ENCODE measurements at places on chromosomes 5 and 9.

GRCh38 chr5:113172231-113172826, 195.7 kb downstream of the DCP2 start:
- DNase-seq, result no peak

DNA sequence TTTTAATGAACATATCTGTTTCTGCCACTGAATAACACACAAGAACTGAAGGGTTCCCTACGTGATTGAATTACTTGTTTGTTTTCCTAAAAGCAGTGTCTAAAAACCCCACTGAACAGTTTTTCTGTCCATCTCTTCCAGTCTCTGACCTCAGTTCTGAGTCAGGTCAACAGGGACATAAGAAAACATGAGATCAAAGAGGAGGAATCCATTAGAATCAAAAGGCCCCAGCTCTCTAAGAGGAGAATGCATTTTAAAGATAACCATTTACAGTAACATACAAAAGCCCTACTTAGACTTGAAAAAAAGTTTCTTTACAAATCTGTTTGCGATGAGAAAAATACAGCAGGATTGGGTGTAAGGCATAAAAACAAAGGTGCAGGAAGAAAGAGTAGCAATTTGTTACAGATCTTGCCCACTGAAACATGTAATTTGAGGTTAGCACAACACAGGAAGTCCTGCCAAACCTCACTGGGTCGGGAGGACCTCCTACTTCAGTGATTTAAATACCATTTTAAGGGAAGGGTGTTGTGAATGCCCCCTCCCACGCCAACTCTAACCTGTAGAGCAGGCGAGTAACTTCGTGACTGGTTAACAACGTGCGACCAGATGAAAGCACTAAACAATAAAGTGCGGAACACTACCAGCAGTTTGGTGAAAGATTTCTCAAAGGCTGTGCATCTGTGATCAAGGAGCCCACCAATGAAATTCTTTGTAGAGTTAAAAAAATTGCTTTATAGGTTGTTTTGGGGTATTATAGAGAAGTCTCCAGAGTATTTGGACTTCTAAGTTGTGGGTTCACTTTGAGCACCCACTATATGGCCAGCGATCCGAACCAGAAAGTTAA, 1.3 kb downstream of the QSOX2 start:
- no peak for DNase-seq

GRCh38 chr9:136671646-136672430, 9.1 kb downstream of the EGFL7 start:
- no peak for DNase-seq

DNA sequence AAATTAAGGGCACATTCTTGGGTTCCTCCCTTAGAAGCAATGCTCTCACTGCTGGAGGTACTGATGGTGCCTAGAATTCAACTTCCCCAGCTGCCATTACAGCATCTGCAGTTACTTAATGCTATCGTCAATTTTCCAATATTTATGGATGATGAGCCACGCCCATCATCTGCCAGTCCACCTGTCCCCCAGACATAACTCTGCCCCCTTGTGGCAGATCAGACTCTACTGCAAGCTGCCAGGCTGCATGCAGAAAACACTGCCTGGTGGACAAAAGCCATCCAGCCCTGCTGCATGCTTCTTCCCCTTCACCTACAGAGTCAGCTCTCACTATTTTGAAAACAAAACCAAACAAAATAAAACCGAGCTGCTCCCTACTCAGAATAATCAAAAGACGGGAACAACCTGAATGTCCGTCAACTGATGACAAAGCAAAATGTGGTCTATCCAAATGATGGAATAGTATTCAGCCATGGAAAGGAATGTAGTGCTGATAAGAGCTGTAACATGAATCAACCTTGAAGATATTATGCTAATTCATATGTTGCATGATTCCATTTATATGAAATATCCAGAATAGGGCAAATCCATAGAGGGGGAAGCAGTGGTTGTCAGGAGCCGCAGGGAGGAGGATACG, 66.4 kb downstream of the RETREG1 start:
- DNase-seq, result peak; percentile 39

- no peak for DNase-seq
These were observed 221.6 kb downstream of the MAT2B start for GRCh38 chr5:163727028-163727427.

GRCh38 chr9:102355982-102356381, 617.5 kb upstream of the GRIN3A start:
- DNase-seq, result no peak

DNA sequence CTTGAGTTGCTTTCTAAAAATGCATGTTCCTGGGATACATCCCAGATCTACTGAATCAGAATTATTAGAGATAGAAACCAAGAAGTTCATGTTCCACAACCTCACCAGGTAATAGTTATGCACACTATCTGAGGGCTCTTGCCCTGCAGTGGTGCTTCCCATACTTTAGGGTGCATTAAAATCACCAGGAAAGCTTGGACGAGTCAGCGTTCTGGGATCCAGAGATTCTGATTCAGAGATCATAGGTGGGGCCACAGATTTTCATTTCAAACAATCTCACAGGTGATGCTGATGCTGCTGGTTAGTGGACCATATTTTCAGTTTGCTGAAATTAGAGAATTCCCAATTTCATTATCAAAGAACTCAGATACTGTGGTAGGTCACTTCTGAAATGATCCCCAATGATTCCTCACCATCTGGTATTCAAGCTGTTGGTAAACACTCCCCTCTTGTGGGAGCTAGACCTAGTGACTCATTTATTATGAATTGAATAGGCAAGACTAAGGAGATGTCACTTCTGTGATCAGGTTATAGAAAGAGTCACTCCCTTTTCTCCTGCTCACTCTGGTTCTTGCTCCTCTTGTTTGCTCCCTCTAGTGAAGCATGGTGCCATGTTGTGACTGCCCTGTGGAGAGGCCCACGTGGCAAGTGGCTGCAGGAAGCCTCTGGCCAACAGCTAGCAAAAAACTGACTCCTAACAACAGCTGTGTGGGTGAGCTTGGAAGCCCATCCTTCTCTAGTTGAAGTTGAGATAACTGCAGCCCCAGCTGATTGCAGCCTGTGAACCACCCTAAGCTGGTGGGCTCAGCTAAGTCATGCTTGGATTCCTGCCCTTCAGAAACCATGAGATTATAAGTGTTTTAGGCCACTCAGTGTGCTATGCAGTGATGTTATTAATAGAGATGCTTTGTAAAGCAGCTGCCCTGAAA, 59.8 kb downstream of the SH3TC2 start:
- peak; percentile 58 for DNase-seq

GRCh38 chr5:180371949-180372348, 18.8 kb upstream of the GFPT2 start:
- DNase-seq, result no peak

- DNase-seq, result no peak
These were observed 140.9 kb upstream of the HMHB1 start for GRCh38 chr5:143671021-143671420.

DNA sequence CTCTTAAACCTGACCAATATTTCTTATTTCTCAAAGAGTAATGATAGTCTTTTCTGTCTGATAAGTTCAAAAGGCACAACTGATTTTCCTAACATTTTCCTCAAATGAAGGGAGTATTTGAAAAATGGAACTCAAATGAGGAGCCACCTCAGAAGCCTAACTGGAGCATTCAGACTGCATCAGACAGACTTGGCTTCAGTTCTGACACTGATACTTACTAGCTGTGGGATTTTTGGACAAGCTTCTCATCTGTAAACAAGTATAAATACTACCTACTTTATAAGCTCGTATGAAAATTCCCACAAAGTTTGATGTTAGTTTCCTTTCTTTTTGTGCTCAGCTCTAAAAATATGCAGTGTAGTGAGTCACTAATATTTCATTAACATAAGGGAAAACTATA, 107.7 kb upstream of the CCDC152 start:
- DNase-seq, result no peak

DNA sequence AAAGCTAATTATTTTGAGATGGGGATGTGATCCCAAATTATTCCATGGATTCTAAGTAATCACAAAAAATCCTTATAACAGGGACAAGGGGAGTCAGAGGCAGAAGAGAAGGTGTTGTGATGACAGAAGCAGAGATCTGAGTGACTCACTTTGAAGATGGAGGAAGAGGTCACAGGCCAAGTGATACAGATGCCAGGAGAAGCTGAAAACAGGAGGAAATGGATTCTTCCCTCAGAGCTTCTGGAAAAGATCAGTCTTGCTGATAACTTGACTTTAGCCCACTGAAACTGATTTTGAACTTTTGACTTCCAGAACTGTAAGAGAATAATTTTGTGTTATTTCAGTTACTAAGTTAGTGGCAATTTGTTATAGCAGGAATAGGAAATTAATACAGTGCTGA, 105.3 kb downstream of the GCNT1 start:
- no peak for DNase-seq

- DNase-seq, result peak; percentile 71
These were observed 110.0 kb upstream of the SPOCK1 start for GRCh38 chr5:137609127-137609526.

DNA sequence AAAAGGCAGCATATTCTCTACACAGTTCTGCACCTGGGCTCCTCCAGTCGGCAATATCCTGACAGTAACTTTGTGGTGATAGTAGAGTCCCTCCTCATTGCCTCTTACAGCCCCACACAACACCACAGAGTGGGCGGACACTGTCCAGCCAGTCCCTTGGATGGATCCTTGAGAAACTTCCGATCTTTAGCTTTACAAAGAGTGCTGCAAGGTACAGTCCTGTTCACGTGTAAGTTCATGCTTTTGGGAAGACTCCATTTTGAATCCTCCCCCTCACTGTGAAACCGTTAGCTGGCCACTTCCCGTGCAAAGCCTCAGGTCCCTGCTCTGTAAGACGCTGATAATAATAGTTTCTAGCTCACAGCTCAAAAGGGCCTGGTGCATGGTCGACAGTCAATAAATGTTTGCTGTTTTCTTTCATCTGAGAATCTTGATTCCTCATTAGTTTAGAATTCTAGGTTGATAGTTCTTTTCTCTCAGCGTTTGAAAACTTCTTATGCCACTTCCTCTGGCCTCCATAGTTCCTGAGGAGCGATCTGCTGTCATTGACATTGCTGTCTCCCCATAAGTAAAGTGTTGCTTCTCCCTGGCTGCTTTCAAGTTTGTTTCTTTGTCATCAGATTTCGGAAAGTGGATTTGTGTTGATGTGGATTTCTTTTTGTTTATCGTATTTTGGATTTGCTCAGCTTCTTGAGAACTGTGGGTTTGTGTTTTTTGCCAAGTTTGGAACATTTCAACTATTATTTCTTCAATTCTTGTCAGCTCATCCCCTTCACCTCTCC, 82.9 kb downstream of the COL23A1 start:
- no peak for DNase-seq

- no peak for DNase-seq
These were observed 15.2 kb upstream of the SLC36A1 start for GRCh38 chr5:151432210-151432609.

DNA sequence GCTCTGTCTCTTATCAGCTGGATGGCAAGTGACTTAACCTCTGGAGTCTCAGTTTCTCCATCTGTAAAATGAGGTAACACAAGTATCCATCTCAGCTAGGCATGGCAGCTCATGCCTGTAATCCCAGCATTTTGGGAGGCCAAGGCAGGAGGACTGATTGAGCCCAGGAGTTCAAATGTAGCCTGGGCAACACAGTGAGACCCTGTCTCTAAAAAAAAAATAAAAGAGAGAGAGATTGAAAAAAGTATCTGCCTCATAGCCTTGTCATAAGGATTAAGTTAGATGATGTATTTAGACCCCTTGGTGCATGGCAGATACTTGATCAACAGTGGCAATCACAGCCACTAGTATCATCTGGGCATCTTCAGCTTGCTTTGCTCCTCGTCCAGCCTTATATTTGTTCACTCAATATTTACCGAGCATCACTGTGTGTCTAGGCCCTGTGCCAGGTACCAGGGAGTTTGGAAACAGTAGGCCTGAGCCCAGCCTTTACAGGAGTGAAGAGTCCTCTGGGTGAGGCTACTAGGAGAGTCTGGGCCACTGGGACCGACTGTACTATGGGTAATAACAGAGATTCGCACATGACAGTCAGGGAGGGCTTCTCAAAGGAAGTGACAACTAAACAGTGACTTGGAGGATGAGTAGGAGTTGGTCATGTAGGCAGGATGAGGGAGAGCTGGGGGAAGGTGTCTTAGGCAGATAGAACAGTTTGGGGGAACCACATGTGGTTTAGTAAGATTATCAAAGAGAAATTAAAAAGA, 34.2 kb downstream of the CORO2A start:
- no peak for DNase-seq
